ENCODE measurements at places on chromosomes 16 and 17.

GRCh38 chr16:75193265-75193650 lies 13.7 kb downstream of the CTRB2 start:
- no peak for DNase-seq

DNA sequence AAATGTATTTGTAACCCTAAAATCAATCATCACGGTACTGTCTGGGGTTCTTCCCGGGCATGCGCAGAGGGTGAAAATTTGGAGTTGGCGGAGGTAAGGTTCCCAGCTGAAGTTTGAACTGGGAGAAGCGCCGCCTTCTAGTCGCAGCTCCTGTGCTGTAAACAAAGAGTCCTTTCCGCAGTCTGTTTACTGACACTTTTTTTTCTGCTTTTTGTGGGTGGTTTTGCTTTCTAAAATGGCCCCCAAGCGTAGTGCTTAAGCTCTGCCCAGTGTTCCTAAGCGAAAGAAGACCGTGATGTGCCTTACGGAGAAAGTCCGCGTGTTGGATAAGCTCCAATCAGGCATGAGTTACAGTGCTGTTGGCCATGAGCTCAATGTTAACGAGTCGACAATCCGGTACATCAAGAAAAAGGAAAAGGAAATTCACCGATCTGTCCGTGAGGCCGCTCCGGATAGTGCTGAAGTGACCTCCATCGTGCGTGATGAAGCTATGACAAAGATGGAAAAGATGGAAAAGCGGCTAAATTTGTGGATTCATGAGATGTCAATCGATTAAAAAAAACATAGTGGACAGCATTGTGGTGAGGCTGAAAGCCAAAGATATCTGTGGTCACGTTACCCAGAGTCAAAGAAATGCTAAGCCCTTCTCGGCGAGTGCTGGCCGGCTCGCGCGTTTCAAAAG lies 570 bp upstream of the CFDP1 start:
- DNase-seq = peak; percentile 90

GRCh38 chr16:16148755-16149154 lies 74.5 kb downstream of the ABCC6 start:
- DNase-seq = no peak

- DNase-seq = no peak
Measured at GRCh38 chr17:27821318-27821717, 21.0 kb upstream of the NOS2 start.

GRCh38 chr17:18967916-18968315 lies 16.0 kb downstream of the SLC5A10 start:
- DNase-seq = no peak

GRCh38 chr16:73065632-73066330 lies 17.9 kb upstream of the ZFHX3 start:
- no peak for DNase-seq

- DNase-seq = peak; percentile 54
Measured at GRCh38 chr17:68539548-68540467, 27.6 kb downstream of the PRKAR1A start.

- DNase-seq = no peak
Measured at GRCh38 chr16:85570735-85571562, 42.2 kb upstream of the GSE1 start.

- no peak for DNase-seq
Measured at GRCh38 chr16:88828711-88829110, 17.0 kb upstream of the APRT start.

GRCh38 chr16:71924710-71925109 lies 29.4 kb downstream of the IST1 start:
- no peak for DNase-seq

DNA sequence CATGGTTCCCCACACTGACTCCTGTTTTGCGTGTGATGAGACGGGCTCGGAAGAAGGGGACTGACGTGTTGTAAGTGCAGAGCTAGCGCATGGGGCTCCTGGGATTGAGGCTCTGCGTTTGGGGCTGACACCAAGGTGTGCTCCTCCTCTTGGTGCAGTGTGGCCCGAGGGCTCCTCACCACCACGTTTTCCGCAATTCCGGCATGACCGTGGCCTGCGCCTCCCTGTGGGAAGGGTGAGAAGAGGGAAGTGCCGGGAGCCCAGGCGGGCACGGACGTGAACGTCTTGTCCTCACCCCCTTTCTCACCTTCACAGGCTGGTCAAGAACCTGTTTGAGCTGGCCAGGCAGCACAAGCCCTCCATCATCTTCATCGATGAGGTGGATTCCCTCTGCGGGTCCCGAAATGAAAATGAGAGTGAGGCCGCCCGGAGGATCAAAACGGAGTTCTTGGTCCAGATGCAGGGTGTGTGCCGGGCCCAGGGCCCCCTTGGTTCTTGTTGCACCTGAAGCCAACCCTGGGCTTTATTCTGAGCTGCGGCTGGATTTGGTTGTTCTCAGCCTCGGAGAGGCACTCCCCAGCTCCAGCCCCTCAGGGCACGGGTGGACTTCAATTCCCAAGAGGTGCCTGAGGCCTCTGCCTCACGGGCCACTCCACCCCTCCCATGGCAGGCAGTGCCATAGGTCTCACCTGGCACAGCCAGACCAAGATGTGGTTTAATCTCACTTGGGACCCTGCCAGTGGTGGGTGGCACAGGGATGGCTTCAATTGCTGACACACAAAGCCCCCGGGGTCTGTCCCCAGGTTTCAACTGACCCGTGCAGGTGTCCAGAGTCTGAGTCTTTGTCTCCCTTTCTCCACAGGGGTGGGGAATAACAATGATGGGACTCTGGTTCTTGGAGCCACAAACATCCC lies 8.9 kb downstream of the VPS4A start:
- no peak for DNase-seq

GRCh38 chr17:73603971-73604370 lies 40.3 kb downstream of the SDK2 start:
- DNase-seq = no peak

DNA sequence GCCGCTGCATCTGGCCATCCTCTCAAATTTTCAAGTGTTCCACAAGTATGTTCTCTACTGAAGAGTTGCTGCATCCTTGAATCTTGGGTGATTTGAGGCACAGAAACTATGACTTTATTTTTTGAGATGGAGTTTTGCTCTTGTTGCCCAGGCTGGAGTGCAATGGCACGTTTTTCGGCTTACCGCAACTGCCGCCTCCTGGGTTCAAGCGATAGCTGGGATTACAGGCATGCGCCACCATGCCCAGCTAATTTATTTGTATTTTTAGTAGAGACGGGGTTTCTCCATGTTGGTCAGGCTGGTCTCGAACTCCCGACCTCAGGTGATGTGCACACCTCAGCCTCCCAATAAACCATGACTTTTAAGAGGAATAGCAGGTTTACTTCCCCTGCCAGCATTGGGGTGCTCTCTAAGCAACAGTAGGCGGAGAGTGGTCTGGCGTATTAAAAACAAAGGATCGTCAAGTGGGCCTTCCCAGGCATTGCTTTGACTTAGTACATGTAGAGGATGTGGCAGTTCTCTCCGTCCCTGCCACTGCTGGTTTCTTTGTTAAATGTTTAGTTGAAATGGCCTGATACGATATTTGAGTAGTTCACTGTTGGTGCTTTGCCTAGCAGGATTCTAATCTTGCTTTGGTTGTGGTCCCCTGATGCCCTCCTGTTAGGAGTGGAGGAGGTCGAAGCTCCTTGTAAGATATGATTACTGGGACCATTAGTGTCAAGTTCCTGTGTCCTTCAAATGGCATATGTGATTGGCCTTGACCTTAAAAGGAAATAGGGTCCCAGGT lies 9.5 kb downstream of the PYCARD start:
- no peak for DNase-seq

GRCh38 chr17:56973520-56973919 lies 4.4 kb upstream of the SCPEP1 start:
- DNase-seq = no peak

All from head of caudate nucleus (tissue), 42 donors.